Hematopoietic multipotent progenitor cell treated with erythropoietin and hydrocortisone succinate and interleukin-3 and kit ligand, for 15 days (in vitro differentiated cells): ENCODE measurements at places on chromosomes 7 and 10.

DNA sequence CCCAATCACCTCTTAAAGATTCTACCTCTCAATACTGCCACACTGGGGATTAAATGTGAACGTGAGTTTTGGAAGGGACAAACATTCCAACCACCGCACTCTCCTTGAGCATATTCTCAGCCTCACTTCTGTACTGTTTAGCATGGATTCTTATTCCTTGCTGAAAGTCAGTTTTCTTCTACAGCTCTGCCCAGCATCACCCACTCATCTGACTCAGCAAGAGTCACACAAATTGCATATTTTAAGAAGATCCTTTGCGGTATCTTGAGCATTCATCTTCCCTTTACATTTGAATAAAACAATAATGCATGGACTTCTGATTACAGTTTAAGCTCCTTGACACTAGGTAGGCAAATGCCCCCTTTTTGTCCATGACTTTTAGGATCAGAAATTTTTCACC lies 251.6 kb upstream of the MKLN1 start:
- no peak for DNase-seq

- DNase-seq, result no peak
Measured at GRCh38 chr7:142298009-142298408, 40.2 kb upstream of the PRSS58 start.

- no peak for DNase-seq
Measured at GRCh38 chr10:97006364-97006763, 174.3 kb downstream of the LCOR start.

- peak; percentile 71 for DNase-seq
Measured at GRCh38 chr7:25069900-25070443, 55.1 kb downstream of the CYCS start.

- DNase-seq, result no peak
Measured at GRCh38 chr7:150911590-150912267, 59.4 kb downstream of the AOC1 start.

- DNase-seq, result no peak
Measured at GRCh38 chr10:59324597-59324996, 37.8 kb downstream of the FAM13C start.

- DNase-seq, result no peak
Measured at GRCh38 chr7:155835446-155836215, 23.4 kb upstream of the SHH start.
